ENCODE measurements at places on chromosomes 6 and 20. TPM values are rescaled to one million over a fixed set of nuclear protein-coding genes. Genes with fewer than 3 reads are reported as not detected.

Gene C20orf141
- not detected for total RNA-seq

Gene PCSK2
- total RNA-seq: not detected

Gene PXDC1
- 103 TPM for total RNA-seq

Gene FOXC1
- 5.8 TPM for total RNA-seq

Gene ASXL1
- 42.5 TPM for total RNA-seq

Data from lung microvascular endothelial cell (primary cell).